ENCODE measurements at places on chromosomes 16 and 17.

DNA sequence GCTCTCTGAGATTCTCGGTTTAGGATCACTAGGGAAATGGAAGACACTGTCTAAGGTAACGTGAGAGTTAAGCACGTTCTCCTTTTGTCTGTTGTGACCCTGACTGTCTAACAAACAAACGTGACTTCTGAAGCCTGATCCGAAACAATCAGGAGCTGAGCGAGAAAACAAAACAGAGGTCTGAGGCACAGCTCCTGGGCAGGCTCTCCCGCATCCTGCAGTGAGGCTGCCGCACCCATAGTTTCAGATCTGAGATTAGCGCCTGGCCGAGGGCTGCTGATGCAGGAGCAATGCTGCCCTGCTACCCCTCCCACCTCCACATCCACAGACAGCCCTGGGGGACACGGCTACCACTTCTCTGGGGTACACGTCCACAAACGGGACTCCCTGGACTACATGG, 46.7 kb downstream of the RNF157 start:
- no peak for DNase-seq

- DNase-seq, result no peak
These were observed 11.4 kb downstream of the MYL4 start for GRCh38 chr17:47220531-47220999.

DNA sequence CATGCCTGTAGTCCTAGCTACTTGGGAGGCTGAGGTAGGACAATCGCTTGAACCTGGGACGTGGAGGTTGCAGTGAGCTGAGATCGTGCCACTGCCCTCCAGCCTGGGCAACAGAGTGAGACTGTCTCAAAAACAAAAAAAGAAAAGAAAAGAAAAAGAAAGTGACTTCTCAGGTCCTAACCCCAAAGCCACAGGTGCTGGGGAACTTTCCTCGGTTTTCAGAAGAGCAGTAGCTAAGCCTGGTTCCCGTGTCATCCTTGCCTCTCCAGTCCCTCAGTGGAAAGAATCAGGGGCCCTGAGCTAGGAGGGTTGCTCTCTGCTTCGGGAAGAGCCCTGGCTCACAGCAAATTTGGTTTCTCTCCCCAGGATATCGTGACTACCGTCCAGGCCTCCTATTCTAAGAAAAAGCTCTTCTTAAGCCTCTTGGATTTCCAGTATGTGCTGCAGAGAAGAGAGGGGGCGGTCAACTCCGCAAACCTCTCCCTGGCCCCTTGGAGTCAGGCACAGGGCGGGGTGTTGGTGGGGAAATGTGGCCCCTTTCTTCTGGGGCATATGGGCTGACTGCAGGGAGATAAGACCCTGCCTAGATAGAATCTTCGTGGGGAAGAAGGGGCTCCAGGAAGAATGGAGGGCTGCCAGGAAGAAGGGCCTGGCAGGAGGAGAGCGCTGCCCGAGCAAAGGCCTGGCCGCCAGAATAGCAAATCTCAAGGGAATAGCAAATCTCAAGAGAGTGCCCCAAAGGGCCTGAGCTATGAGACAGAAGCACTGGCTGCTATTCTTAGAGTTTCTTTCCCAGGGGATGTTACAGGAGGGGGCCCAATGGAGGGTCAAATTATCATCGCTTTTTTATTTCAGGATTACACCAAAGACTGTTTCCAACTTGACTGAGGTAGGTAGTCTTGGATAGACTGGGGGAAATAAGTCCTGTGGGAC, 8.3 kb upstream of the NLRC5 start:
- no peak for DNase-seq

DNA sequence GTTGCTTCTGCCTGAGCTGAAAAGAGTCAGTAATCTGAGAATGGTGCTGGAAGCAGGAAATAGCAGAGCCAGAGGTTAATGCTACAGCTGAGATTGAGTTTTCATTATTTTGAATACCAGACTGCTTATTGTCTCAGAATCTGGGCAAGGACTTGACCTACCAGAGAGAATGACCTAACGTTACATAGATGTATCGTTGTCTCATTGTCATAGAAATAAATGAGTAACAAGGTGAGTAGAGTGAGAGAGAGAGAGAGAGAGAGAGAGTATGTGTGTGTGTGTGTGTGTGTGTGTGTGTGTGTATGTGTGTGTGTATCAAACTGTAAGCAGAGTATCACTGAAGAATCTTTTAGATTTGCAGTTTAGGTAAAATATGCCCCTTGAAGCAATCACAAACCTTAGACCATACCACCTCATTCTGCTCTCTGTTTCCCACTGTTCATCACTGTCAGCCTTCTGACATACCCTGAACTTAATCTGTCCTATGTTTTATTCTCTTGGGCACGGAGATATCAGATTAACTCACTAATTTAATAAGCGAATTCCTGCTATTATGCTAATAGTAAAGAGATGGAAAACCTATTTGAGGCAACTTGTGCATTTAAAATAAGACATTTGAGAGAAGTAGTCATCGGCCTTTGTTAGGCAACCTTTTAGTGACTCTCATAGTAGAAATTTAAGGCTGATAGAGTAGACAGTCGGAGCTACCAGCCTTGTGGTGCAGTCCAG, 87.8 kb downstream of the CYB561 start:
- DNase-seq, result no peak

GRCh38 chr16:57929250-57929649, 41.7 kb downstream of the CNGB1 start:
- DNase-seq, result no peak

DNA sequence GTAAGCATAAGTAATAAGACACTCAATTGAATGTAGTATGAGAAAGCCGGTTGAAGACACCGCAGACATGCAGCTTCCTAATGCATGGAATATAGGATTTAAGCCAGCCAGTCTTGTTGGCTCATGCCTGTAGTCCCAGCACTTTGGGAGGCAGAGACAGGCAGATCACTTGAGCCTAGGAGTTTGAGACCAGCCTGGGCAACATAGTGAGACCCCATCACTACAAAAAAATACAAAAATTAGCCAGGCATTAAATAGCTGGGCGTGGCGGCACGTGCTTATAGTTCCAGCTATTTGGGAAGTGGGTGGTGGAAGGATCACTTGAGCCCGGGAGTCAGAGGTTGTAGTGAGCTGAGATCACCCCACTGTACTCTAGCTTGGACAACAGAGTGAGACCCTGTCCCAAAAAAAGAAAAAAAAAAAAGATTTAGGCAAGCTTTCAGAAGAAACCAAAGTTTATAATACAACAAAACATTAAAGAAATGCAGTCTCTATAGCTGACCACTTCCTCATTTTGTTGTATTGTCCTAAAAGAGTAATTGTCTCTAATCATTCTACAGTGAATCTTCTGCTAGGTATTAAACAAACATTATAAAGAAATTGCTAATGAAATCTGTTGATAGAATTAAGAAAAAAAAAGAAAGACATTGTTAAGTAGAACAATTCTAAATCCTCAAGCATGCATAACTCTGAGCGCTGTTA, 68.6 kb upstream of the KIFC3 start:
- no peak for DNase-seq

- peak; percentile 85 for DNase-seq
These were observed at the start of gene ANKRD40 for GRCh38 chr17:50707289-50708049. Gene ANKRD40, minus strand, starts transcription at chr17:50707914. Its CDS starts 260 bp downstream, at chr17:50707654.

DNA sequence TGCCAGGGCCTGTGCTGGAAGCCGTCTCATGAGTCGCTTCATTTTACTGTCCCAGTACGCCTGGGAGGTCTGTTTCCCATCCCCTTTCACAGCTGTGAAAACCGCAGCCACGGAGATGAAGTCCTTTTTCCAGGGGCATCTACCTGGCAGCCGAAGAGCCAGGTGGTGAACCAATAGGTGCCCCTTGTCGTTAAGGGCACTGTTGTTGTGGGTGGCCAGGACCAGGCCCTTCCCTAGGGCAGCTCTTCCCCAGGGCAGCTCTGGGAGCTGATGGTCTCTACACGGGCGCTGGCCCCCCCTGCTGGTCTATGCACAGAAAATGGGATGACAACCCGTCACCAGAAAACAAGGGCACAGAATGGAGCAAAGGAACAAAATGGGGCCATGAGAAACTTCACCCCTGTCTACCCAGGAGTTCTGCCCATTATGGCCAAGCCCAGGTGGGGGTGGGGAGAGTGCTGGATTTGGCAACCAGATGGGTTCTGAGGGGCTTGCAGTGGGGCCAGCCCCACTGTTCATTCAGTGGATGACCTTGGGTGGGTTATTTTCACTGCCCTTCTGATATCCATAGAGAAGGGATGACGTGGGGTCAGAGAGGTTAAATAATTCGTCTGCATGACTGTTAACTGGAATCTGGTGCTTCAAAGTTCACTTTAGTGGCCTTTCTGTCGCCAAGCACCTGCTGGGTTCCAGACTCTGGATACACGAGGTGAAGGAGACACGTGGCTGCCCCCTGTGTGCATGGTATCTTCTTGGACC, 11.5 kb downstream of the RMI2 start:
- DNase-seq, result peak; percentile 27

DNA sequence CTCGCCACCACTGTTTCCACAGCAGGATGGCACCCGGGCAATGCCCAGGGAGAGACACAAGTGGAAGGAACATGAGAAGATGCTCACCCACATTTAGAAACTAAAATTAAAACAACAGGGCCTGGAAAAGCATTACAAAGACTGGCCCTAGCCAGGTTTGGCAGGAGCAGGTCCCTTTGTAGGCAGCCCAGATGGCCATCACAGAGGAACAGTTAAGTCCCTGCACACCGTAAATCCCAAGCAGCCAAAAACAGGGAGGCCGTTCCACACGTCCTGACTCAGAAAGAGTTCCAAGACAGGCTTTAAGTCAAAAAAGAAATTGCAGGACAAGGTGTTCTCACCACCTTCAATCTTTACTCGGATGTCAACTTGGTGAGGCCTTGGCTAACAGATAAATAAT, 127.1 kb downstream of the DYNLRB2 start:
- no peak for DNase-seq

DNA sequence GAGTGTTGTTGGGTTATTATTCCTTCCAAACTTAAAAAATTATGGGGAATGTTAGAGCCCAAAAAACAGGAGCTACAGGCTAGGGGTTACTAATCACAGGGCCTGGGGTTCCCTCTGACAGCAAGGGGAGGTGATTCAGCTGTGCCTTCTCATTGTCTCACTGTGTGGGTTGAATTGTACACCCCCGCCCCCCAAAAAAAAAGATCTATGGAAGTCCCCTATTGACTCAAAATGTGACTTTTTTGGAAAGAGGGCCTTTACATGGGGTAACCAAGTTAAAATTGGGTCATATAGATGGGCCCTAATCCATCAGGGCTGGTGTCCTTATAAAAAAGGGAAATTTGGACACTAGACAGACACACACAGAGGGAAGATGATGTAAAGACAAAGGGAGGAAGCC, 190.2 kb downstream of the SOX9 start:
- DNase-seq, result no peak

- DNase-seq, result no peak
These were observed 826 bp upstream of the GSE1 start for GRCh38 chr16:85612191-85612800.

DNA sequence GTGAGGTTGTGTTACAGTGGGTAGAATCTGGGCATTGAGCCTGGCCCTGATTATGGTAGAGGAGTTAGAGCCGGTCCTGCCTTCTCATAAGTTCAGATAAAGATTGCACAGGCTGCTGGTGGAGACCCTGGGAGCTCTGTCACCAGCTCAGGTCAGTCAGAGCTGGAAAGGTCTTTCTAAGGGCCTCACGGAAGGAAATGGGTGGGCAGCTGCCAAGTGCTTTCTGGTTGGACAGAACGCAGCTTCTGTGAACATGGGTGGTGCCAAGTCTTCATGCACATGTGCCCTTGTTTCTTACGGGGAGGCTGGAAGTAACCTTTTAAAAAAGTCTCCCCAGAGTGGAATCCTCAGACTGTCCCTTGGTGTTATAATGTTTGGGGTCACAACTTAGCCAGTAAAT, 14.9 kb downstream of the ALKBH5 start:
- DNase-seq, result no peak

DNA sequence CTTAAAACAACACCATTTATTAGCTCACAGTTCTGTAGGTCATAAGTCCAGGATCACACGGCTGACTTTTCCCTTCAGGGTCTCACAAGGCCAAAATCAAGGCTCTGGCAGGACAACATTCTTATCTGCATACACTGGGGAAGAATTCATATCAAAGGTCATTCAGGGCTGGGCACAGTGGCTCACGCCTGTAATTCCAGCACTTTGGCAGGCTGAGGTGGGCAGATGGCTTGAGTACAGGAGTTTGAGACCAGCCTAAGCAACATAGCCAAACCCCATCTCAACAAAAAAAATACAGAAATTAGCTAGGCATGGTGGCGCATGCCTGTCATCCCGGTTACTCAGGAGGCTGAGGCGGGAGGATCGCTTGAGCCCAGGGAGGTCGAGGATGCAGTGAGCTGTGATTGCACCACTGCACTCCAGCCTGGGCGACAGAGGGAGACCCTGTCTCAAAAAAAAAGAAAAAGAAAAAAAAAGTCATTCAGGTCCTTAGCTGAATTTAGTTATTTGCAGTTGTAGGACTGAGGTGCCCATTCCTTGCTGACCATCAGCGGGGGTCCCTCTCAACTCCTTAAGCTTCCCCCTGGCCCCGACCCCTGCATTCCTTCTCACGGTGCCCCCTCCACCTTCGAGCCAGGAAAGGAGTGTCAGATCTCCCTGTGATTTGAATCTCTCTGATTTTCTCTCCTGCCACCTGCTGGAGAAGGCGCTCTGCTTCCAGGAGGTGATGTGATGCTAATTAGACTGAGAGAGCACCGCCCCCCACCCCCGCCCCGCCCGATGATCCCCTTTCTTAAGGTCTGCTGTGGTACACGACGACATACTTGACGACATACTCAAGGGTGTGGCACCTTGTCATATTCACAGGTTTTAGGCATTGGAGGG, 91.8 kb upstream of the CLEC18A start:
- DNase-seq, result no peak

DNA sequence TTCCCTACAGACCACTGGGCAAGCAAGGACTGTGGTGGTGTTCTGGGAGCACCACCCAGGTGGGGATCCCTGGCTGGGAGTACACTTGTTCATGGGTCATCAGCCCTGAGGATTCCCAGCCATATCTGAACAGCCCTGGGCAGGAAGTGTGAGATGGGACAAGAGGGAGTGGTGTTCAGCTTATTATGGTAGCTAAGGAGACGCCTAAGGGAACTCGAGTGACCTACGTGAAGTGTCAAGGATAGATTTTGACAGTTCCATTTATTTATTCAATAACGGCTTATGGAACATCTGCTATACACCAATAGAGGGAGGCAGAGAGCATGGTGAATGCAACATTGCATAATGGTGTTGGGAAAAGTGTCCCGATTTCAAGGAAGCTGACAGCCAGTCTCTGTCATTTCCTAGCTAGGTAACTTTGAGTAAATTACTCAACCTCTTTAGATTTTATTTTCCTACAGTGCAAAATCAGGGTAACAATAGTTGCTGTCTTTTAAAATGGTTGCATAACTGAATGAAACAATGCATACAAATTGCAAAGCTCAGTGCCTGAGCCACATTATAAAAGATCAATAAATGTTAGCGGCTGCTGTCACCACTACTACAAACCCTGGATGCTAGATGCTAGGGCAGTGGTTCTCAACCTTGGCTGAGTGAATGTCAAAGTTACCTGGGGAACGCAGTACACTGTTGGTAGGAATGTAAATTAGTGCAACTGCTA, 534.1 kb downstream of the GRIN2A start:
- no peak for DNase-seq

DNA sequence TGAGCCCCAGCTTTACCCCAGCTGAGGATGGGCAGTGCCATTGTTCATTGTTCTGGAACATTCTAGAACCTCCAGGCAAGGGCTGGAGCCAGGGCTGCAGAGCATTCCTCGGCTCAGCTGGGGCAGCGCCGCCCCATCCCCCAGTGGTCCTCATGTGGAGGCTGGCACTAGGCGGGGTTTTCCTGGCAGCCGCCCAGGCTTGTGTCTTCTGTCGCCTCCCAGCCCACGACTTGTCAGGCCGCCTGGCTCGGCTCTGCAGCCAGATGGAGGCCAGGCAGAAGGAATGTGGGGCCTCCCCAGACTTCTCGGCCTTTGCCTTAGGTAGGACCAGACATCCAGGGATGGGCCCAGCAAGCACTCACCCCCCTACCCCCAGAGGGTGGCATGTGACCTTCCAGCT, at the start of gene TMEM95:
TSS of gene TMEM95 (plus strand) at position 104 of the 400 bp plus-strand sequence. CDS start at position 153, 49 bp downstream.
- no peak for DNase-seq
